NCI-H510A (cell line): ENCODE measurements at places on chromosomes 6 and 20.

DNA sequence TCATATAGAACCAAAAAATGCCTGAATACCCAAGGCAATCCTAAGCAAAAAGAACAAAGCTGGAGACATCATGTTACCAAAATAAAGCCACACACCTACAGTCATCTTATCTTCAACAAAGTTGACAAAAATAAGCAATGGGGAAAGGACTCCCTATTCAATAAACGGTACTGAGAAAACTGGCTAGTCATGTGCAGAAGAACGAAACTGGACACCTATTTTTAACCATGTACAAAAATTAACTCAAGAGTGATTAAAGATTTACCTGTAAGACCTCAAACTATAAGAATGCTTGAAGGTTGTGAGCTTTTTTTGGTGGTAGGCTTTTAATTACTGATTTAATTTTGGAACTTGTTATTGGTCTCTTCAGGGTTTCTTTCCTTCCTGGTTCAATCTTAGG, 236.0 kb upstream of the DEFB112 start:
- DNase-seq: no peak

GRCh38 chr6:56753811-56754210, 111.1 kb upstream of the DST start:
- no peak for DNase-seq

GRCh38 chr6:116175344-116175743, 49.4 kb upstream of the COL10A1 start:
- no peak for DNase-seq

GRCh38 chr6:22471132-22471690, 98.2 kb upstream of the HDGFL1 start:
- DNase-seq: no peak

GRCh38 chr20:17957505-17958363, 10.9 kb downstream of the SNX5 start:
- DNase-seq: no peak

GRCh38 chr20:14612391-14612790, 275.0 kb upstream of the FLRT3 start:
- no peak for DNase-seq

DNA sequence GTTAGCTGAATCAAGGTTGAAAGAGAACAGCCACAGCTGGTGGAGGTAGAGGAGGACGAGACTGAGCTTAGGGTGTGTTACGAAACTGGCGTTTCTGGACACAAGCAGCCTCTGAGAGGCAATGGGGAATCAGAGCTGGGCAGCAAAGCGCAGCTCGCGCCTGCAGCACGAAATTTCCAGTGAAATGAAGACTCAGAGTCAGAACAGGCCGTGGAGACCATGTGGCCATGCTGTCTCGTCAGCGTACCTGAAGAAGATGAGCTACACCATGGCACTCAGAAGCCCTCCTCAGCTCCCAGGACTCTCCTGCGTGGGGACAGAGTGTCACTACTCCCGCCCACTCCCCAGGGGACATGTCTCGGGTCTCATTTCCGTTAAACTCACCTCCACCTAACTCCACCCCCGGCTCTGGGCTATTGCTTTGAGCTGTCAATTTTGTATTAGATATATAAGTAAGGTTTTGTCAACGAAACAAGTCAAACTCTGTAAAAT, 256.9 kb downstream of the ERMARD start:
- no peak for DNase-seq

- DNase-seq: no peak
Observed at GRCh38 chr6:168035098-168035660, 37.7 kb downstream of the KIF25 start.

GRCh38 chr6:116695401-116695800, 14.4 kb downstream of the KPNA5 start:
- DNase-seq: no peak

DNA sequence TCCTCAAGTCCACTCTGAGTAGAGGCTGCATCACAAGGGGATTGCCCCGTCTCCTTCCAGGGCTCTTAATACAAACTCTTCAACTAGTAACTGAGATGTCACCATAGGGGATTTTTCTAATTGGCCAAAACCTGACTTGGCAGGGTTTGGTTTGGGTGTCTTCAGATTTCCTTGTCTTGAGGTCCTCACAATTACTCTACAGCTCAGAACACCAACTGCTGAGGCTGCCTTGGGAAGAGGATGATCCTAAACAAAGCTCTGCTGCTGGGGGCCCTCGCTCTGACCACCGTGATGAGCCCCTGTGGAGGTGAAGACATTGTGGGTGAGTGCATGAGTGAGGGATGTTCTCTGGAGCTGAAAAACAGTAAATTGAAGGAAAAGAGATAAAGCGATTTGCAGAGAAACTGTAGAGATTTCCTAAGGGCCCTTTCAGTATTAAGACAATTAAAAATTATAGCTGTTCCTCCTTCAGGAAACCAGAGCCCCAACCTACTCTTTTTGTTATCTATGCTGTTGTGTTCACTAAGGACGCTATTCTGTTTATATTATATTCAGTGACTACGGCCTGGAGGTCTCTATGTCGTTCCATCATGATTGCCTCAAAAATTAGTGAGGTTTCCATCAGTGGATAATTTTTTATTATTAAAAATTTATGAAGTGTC, at the start of gene HLA-DQA1:
Gene HLA-DQA1, plus strand, starts transcription at position 188 of the 662 bp plus-strand sequence. Its CDS starts 53 bp downstream, at position 241.
- no peak for DNase-seq

GRCh38 chr6:13733178-13733887, 21.7 kb upstream of the RANBP9 start:
- peak; percentile 33 for DNase-seq

DNA sequence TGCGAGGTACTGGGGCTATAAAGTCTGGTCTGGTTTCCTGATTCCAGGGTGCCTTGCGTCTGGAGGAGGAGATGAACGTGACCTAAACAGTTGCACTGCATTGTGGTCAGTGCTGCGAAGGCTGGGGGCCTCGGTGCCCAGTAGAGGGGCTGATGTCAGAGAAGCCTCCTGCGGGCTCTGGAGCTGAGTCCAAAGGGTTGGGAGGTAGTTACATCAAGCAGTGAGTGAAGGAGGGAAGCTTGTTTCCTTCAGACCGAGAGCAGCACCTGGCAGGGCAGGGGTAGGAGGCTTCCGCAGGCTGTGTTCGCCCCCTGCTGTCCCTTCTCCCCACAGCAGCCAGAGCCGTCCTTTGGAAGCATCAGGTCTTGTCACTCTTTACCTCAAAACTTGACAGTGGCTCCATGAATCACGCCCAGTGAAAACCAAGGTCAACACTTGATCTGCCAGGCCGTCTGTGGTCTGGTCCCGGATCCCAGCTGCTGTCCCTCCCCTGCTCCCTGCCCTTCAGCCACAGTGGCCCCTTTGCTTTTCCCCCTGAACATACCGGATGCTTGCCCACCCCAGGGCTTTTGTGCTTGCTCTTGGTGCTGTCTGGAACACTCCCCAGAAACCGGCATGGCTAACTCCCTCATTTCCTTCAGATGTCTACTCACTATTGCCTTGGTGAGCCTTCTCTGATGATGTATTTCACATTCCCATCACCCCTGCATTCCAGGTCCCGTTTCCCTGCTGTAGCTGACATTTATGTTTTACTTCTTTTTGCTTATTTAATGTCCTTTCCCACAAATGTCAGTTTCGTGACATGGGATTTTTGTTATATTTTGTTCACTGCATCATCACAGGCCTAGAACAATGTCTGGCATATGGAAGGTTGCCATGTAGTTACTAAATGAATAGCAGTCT, 7.0 kb downstream of the DYNLRB1 start:
- peak; percentile 44 for DNase-seq

- DNase-seq: peak; percentile 36
Observed at GRCh38 chr20:12827816-12828385, 180.9 kb upstream of the SPTLC3 start.

DNA sequence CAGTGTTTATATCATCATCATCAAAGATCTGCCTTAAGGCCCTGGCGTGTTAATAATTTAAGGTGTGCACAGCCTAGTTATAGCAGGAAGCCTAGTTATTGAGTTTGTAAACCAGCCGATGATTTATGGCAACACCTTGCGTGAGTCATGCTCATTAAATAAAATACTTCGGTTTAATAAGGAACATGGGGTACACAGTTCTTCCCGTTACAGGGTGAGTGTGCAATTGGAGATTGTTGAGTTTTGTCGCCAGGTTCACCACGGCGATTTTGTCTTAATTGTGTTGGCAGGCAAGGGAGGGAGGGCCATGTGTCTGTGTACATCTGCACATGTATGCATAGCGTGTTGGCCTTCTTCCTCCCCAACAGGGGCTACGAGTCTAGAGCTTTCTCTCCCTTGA, 104.0 kb downstream of the TFAP2A start:
- no peak for DNase-seq

GRCh38 chr6:111724039-111724438, 118.4 kb upstream of the TRAF3IP2 start:
- DNase-seq: no peak

DNA sequence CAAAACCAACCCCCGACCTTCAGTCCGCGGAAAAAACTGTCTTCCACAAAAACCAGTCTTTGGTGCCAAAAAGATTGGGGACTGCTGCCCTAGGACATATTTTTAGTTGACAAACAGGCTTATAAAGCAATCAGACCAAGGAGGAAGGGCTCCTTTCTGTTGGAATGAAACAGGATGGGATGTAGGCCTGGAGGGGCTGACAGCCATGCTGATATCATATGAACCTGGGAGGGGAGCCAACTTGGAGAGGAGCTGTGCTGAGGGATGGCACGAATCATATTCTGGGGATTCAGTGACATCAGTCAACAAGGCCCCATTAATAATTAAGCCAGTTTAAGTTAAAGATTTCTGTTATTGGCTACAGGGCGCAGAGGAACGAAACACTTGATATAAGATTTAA, 225.4 kb upstream of the TSHZ2 start:
- DNase-seq: no peak

DNA sequence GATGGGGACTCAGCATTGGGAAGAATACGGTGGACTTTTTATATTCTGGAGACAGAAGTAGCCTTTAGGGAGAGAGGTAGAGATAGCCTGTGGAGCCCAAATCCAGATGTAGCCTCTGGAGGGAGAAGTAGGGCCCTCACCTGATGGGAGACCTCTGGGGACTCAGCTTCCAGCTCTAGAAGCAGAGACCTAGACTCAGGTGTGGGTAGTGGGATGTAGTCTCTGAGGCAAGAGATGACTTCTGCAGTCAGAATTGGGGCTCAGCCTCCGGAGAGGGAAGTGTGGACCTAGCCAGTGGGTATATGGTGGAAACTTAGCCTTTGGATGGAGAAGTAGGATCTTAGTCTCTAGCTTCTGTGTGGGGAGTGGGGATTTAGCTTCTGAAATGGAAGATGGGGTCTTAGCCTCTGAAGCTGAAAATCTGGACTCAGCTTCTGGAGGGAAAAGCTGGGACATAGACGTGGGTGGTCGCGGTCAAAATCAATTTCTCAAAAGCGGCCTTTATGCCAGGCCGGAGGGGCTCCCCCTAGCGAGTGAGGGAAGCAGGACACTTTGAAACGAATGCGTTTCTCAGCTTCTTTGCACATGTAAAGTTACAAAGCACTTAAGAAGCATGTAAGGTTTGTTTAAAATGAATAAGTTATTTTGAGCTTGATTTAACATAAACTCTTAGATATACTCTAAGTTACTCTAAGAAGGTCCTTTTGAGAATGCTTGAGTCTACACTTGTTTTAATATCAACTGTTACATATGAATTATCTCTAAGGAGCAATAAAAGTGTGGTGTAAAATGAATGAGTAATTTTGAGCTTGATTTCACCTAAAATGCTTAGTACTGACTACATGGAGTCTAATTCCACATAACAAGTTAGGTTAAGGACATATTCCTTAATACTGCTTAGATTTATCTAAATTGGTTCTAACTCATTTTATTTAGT, 12.9 kb upstream of the ZNF343 start:
- no peak for DNase-seq

DNA sequence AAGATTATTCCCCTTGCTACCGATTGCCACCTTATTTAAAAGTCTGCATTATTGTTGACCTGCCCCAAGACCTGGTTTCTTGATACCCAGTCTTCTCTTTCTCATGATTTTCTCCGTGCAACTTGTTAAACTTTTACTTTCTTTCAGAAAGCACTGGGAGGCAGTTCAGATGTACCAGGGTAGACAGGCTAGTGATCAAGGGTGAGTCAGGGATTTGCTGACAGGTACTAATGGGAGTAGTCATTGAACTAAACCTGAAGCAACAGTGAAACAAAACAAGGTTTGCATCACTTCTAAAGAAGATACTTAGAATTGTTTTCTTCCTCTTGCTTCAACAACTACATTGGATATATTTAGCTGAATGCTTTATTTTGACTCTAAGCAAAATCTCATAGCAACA, 124.4 kb downstream of the KCNQ5 start:
- DNase-seq: no peak

- no peak for DNase-seq
Observed at GRCh38 chr6:80504882-80505281, 398.4 kb downstream of the BCKDHB start.

DNA sequence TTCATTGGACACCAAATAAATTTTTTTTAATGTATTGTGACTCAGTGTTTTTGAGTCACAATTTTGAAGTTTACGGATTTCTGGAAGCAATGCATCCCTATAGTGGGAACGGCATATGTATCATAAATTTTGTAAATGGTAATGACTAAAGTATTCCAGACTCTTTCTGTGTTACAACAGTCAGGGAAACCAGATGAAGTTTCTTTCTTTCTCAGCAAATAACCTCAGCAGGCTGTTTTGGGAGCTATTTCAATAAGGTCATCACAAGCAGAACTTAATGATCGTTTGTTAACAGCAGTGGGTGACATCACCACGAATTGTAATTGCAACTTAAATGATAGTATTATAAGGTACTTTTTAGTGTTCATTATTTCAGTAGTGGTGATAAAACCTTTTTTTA, 52.0 kb downstream of the HIVEP1 start:
- no peak for DNase-seq

DNA sequence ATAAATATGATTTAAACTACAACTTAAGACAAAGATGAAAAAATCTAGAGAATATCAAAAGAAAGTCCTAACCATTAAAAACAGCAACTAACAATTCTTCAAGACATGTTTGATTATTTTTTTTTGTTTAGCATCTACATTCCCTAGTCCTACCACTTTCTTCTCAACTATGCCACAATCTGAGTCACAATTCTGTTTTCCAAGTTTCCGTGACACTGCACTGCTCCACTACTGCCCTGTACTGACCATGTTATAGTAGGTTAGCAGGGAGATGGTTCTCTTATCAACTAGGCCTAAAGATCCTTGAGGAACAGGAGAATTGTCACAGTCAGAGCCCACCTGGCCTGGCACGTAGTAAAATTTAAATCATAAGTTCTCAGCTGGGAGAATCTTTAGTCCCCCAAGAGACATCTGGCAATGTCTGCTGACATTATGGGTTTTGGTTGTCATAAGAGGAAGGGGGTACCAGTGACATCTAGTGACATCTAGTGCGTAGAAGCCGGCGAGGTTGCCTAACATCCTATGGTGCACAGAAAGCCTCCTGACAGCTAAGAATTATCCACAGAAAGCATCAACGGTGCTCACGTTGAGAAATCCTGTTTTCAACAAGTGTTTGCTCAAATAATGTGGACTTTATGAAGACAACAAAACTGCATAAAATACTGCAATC, 100.5 kb downstream of the PDE10A start:
- DNase-seq: no peak

GRCh38 chr20:12177657-12178293, 260.1 kb downstream of the BTBD3 start:
- DNase-seq: no peak
